Fibroblast of skin of left quadriceps (primary cell): ENCODE measurements at places on chromosomes 3 and 15.

DNA sequence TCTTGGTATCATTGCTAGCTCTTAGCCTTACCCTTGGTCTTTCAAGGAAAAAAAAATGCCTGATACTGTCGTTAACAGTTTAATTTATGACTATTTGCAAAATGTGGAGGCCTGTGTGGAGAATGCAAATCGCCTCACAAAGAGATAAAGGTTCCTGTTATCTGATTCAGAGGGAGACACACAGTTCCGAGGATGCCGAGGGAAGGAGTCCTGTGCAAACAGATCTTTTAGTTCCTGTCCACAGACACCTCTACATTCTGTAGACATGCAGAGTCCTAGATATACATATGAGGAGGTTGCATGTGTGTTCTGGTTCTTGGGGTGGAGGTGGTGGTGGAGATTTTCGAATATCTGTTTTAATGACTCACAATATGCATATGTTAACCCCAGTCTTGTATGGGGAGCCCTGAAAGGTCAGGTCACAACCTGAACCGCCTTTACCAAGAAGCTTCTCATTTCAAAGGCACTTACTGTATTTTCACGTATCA lies 5.7 kb downstream of the NR2F2 start:
- DNase-seq: no peak

GRCh38 chr15:75306188-75306587 lies 23.6 kb downstream of the GOLGA6D start:
- no peak for DNase-seq

GRCh38 chr3:28617821-28618220 lies 269.2 kb upstream of the AZI2 start:
- no peak for DNase-seq

- DNase-seq: no peak
These were observed 265.1 kb downstream of the OCA2 start for GRCh38 chr15:27833974-27834373.

DNA sequence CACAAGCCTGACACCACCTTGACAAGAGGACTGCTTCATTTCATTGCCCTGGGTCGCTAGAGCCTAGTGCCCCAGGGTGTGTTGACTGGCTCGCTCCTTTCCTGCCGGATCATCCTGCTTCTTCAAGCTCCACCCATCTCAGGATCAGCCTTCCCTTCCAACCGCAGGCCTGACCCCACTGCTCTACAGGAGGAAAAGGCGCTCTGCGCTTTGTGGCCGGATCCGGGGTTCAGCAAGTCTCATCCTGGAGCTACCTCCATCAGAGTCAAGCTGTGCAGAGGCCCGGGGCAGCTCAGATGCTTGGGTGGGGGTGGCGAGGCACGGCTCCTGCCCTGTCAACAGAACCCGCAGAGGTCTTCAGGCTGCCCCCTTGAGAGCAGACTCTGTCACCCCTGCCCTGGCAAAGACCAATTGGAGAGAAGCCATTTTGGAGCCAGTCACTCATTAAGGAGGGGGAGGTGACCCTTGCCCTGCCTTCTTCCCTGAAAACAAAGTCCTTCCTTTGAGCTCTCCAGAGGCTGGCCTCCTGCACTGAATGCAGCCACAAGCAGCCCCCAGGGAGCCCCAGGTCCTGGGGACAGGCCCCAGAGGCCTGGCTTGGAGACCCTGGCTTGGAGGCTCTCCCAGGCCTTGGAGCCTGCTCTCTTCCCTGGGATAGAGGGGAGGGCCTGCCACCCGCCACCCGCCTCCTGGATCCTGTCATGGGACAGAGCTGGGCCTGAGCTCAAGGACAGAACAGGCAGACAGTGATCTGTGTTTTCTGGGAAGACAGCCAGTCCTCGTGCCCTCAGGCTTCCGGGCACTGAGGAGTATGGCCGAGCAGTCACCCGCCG lies 80.3 kb downstream of the CPN2 start:
- no peak for DNase-seq

DNA sequence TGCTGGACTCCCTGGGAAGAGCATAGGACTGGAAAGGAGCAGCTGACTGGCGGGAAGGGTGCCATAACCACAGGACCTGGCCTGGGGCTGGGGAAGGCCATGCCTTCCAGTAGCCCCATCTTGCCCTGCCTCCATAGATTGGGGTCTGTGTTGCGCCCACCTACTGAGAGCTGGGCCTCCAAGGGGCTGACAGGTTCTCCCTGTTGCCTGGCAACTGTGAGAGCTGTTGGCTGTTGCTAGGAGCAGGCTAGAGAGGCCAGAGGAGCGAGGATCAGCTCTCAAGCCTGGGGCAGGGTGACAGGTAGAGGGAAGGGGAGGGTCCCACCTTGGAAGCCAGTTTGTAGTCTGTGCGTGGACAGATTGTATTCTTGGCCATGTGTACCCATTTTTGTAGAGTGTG lies 2.8 kb upstream of the GNAI2 start:
- no peak for DNase-seq

GRCh38 chr3:30311781-30312180 lies 294.6 kb upstream of the TGFBR2 start:
- no peak for DNase-seq

DNA sequence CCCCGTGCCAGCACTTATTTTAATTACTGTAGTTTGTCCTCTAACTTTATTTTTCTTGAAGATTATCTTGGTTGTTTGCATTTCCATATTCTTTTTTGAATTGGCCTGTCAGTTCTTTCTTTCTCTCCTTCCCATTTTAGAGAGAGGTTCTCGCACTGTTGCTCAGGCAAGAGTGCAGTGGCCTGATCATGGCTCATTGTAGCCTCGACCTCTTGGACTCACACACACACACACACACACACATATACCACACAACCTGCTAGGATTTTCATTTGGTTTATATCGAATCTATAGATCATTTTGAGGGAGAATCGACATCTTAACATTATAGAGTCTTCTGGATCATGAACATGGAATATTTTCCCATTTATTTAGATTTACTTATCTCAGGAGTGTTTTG lies 8.7 kb downstream of the FEM1B start:
- no peak for DNase-seq

DNA sequence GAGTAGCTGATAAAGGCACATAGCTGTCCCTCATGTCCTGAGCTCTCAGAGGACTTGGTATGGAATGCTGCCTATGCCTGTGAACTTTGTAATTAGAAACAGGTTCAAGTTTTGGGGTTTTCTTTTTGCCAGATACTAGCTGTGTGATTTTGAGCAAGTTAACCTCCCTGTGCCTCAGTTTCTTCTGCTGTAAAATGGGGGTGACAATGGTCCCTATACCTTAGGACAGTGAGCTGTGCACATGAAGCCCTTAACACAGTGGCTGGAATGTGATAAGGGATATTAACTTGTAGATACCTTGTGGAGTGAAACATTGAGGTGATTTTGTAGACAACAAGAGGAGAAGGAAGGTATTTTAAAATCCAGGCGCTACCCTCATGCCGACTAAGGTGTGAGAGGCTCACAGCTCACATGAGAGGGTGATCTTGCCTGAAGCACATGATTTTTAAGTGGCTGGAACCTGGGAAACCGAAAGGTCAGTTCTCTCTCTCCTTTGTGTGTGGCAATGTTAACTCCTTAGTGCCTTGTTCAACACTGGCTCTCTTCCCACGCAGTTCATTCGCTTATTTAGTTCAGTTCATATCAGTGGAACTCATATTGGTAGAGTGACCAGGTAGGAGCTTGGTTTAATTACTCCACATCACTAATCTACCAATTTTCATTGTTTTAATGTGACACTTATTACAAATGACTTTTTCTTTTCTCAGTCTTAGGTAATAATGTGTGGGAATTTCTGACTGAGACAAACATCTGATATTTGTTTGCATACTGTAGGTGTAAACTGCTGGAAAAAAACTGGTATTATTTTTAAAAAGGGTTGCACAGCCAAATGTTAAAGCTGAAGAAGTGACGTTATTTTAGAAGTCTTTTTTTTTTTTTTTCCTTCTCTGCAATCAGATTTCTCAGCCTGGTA lies 236.2 kb downstream of the ITPR1 start:
- DNase-seq: no peak

- DNase-seq: no peak
These were observed 31.8 kb downstream of the GPR176 start for GRCh38 chr15:39888243-39888642.

GRCh38 chr3:128256131-128256530 lies 102.8 kb downstream of the EEFSEC start:
- no peak for DNase-seq

DNA sequence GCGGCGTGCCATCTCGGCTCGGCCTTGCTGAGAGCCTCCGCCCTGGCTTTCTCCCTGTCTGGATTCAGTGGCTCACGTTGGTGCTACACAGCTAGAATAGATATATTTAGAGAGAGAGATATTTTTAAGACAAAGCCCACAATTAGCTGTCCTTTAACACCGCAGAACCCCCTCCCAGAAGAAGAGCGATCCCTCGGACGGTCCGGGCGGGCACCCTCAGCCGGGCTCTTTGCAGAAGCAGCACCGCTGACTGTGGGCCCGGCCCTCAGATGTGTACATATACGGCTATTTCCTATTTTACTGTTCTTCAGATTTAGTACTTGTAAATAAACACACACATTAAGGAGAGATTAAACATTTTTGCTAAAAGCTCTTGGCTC lies 54.1 kb downstream of the PLXNA1 start:
- DNase-seq: no peak

- DNase-seq: no peak
These were observed 20.0 kb downstream of the CBLB start for GRCh38 chr3:105848821-105849220.

- DNase-seq: no peak
These were observed 55.6 kb upstream of the RGMA start for GRCh38 chr15:93144463-93145236.

DNA sequence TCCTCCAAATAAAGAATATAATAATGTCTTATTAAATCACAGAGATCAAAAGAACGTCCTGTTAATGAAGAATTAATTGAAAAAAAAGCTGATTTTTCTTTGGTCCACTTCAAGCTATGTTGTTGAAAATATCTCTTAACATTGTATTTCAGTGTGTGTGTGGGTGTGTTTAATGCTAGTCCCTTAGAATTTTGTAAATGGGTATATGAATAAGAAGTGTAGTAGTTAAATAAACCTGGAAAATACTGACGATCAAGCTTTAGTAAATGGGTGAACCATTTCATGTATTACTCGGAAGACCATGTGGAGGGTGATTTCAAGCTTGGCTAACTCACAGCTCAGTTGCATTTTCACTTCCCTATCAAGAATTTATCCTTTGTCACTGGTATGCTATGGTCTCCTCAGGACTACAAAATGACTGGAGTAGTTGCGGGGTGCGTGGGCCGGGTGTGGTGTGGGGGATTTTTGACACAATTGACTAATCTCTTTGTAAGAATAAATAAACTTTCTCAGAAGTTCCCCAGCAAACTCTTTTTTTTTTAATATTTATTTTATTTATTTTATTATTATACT lies 586.4 kb downstream of the GRM7 start:
- DNase-seq: no peak

- no peak for DNase-seq
These were observed 9.3 kb downstream of the HHLA2 start for GRCh38 chr3:108305484-108306172.

GRCh38 chr3:152650177-152650576 lies 184.8 kb upstream of the P2RY1 start:
- DNase-seq: no peak

GRCh38 chr3:192931825-192932224 lies 14.2 kb upstream of the MB21D2 start:
- no peak for DNase-seq

DNA sequence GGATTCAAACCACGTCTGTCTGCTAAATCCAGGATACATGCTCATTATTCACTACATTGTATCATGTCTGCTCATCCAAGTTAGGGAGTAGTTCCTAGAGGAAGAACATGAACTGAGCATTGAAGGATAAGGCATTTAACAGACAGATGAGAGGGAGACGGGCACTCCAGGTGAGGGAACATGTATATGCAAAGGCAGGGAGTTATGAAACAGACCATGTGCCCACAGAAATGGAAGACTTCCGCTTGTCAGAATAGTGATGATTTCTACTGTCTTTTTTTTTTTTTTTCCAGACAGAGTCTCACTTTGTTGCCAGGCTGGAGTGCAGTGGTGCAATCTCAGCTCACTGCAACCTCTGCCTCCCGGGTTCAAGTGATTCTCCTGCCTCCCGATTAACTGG lies 5.0 kb upstream of the NDUFAF1 start:
- no peak for DNase-seq

- no peak for DNase-seq
These were observed 1.5 kb downstream of the ZBED2 start for GRCh38 chr3:111593666-111594065.
